ENCODE measurements at places on chromosomes 7 and 10. TPM values are rescaled to one million over a fixed set of nuclear protein-coding genes. Genes with fewer than 3 reads are reported as not detected.

- no peak for DNase-seq
Measured at GRCh38 chr7:98334081-98334480, 52.6 kb downstream of the BRI3 start.

DNA sequence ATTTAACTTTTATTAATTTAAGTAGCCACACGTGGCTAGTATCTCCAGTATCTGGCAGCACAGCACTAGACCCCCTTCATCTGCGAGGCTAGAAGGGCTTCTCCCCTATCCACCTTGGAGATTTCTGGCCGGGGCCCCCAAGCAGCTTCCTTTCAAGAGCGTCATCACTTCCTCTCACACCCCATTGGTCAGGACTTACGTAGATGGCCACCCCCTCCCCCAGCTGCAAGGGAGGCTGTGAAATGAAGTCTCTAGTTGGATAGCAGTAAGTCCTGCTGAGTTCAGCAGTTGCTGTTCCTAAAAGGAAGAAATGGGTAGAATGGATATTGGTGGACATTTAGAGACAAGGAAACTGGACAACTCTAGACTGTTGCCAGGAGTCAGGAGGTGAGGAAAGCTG lies 33.8 kb upstream of the COMTD1 start:
- DNase-seq = no peak

The IFIT1B gene
- total RNA-seq = not detected

DNA sequence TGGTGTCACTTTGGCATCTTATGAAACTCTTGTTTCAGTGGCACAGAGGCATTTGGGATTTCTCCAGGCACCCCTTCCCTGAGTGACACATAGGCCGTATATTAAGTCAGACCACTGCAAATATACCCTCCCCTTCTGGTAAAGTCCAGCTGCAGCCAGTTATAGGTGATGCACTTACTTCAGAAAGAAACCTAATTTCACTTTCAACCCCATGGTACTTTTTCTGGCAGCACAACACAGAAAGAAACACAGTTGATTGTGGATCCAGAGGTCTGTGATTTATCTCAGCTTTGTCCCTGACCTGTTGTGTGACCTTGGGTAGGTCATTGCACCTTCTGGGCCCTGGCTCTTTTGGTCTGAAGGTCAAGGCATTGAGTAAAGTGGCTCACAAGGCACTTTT lies 173.2 kb downstream of the BUB3 start:
- DNase-seq = no peak

The KCNH2 gene
- 17.7 TPM for total RNA-seq

DNA sequence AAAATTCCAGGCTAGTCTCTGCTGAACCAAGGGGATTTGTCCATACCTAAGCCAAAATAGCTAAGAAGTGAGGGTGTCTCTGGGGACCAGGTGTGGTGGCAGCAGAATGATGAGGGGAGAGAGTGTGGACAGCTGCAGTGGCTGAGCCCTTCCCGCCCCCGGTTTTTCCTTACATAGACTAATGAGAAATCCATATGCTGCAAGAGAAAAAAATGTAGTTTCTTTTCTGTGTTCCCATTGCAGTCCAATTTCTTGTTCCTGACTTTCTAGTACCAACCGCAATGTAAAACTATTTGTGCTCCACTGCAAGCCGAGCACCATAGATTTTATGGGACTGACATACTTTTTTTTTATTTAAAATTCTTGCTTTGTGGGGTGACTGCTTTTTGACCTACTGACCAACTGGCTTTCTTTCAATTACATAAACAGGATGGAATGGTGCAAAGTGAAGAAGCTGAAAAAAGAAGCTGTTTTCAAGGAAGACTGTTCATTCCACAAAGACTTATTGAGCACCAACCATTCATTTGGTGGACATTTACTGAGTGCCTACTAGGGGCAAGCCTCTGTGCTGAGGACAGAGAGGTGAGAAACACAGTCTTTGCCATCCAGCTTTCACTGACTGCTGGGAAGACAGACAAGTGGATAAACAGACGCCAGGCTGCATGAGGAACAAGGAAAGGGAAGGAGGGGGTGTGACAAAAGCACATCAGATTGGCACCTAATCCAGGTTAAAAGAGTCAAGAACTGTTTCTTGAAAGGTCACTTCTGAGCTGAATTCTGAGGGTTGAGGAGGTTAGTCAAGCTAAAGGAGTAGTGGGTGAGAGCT lies 9.8 kb downstream of the CEP41 start:
- no peak for DNase-seq

The SPDYE18 gene
- 1.7 TPM for total RNA-seq

DNA sequence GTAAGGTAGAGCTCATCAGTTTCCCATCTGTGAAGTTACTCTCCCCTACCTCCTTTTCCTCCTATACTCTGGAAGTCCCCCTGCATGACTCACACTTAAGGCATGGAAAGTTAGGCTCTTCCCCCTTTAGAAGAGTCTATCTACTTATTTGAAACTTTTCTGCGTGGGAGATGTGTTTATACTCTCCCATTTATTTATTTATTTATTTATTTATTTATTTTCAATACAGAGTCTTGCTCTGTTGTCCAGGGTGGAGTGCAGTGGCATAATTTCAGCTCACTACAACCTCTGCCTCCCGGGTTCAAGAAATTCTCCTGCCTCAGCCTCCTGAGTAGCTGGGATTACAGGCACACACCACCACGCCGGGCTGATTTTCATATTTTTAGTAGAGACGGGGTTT lies 107.5 kb upstream of the JCAD start:
- no peak for DNase-seq

GRCh38 chr10:130746311-130746710 lies 565.2 kb downstream of the TCERG1L start:
- no peak for DNase-seq

GRCh38 chr7:141954334-141954733 lies 7.6 kb upstream of the CLEC5A start:
- no peak for DNase-seq

The PPP1R3C gene
- total RNA-seq = 113 TPM

DNA sequence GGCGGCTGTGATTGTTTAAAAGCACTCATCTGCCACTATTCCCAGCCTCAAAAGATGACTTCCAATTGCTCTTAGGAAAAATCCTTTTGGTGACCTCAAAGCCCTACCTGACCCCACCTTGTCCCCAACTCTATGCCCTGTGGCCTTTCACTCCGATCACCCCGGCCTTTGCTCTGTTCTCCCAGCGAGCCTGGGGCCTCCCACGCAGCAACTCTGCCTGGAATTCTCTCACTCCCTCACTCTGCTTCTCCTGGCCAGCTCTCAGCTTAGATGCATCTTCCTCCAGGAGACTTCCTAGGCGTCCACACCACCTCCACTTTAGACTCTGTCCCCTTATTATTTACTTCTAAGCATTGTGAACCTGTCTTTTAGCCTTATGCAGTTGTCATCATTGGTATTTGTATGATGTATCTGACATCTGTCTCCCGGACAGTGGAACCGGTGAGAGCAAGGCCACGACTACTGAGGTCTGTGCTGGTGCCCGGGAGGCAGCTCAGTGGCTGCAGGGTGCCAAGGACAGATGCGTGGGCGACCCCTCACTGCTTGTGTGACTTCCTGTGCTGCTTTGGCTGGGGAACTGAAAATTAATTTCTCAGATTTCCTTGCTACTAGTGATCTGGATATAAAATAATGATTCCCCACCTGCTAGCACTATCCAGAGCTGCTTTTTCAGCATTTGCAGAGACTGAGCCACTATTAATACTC lies 63.0 kb downstream of the PIP4K2A start:
- DNase-seq = no peak

The SEMA3D gene
- total RNA-seq = 32.8 TPM

- DNase-seq = no peak
Measured at GRCh38 chr7:131655447-131655846, 99.0 kb upstream of the PODXL start.

DNA sequence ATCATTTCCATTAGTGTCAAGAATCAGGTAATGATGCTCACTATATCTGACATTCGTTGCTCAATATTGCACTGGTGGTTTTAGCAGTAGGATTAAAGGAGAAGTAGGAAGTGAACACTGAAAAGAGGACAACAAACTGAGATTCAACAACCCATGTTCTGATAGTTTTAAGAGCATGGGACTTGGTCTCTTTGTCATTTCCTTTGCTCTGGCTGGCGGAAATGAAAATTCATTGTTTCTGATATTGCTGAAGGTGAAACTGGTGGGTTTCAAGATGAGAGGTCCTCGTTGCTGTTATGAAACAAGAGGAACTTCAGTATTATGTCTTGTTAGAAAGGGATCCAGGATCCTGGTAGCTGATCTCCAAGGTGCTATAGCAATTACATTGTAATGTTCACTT lies 129.0 kb downstream of the DNAH11 start:
- no peak for DNase-seq

The ZP3 gene
- 23.3 TPM for total RNA-seq

The FXYD4 gene
- total RNA-seq = 13.8 TPM

DNA sequence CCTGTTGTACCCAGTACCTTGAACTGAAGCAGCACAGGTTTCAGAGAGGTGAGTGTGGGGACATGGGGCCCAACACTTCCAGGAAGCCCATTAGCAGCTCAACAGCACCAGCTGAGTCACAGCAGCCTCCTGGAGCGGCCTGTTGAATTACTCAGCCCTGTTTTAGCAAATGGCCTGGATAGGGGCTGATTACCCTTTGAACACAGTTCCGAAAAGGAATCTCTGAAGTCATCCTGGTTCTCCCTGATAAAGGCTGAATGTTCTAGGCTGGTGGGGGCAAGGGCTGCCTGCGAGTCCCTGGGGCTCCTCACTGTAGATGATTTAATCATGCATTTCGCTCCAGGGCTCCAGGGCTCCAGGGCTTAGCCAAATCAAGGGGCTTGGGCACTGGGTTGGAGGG lies 287.5 kb downstream of the GRID1 start:
- DNase-seq = no peak

DNA sequence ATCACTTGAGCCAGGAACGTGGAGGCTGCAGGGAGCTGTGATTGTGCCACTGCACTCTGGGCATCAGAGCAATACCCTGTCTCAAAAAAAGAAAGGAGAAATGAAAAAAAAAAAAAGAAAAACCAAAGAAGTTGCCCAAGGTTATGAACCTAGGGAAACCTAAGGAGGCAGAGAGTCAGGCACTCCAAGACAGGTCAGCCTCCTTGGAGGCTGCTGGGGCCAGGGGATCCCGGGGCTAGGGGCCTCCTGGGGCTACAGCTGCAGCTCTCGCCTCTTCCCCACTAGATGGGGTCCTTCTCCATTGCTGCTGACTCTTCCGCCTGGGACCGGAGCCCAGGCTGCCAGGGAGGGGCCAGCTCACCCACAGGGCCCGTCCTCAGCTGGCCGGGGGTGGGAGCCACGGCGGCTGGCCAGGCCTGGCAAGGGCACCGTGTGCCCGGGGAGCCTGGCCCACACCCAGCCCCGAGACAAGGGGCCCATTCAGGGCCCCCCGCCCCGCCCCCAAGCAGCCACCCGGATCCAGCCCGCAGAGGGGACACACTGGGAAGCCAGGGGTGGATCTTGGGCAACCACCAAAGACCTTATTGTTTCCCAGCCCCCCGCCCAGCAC lies 1.7 kb upstream of the SPACDR start:
- DNase-seq = no peak

The HGF gene
- 20.9 TPM for total RNA-seq

DNA sequence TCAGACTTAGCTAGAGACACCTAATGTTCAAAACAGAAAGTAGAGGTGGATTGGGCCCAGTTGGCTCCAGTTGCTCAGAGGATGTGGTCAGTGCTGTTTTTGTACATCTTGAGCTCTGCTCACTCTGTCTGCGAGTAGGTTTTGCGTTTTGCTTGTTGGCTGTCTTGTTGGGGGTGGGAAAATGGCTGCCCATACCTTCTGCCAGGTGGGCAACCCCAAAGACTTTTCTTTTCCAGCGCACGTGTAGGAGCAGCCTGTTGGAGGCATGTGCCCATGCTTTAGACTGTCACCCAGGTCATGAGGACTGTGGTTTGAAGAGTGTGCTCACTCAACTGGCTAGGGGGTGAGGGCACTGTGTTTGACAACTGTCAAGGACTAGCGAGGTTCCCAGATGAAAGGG lies 73.9 kb downstream of the KAT6B start:
- no peak for DNase-seq

GRCh38 chr10:62815381-62816075 lies 638 bp downstream of the EGR2 start:
- peak; percentile 44 for DNase-seq

- DNase-seq = no peak
Measured at GRCh38 chr10:85137253-85137652, 808.9 kb downstream of the CCSER2 start.

The FAM25A gene
- total RNA-seq = not detected

DNA sequence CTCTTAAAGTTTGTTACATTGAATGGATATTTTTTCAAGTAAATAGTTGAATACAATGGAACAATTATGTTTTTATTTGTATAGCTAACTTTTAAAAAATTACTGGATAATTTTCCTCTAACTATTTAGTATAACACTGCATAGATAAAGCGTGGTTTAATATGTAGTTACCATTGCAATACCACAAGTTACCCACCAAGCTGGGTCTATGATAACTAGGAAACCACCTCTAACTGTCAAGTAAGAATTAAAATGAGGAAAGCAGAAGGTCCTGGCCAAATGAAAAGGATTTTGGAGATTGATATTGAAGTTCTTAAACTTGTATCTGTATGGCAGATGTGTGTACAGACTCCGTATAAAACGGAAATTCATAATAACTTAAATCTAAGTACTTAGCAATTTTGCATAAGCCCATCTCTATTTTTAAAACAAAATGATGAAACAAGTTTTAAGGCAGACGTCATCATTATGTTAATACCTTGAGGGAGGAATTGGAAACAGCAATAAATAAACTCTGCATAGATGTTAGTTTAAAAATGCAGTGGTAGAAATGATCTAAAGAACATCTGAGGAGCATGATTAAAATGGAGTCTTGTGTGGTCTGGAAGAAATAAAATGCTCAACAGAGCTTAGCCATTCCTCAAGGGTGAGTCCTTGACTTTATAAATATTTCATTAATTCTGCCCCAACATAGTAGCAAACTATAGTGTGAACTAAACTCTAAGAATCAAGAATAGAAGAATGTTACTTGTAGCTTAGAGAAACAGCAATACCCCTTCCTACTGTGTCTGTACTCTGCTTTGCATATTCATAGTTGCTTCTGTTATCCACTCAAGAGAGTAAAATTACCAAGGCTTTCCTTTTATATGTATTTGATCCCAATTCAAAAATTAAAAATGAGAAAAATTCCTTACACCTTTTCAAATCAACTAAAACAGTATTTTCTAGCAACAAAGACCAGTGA lies 206.4 kb upstream of the FERD3L start:
- DNase-seq = no peak

The SPDYE16 gene
- 1.3 TPM for total RNA-seq

GRCh38 chr10:3813986-3814837 lies 29.2 kb upstream of the KLF6 start:
- DNase-seq = no peak

GRCh38 chr7:84145892-84146291 lies 48.7 kb downstream of the SEMA3A start:
- no peak for DNase-seq

DNA sequence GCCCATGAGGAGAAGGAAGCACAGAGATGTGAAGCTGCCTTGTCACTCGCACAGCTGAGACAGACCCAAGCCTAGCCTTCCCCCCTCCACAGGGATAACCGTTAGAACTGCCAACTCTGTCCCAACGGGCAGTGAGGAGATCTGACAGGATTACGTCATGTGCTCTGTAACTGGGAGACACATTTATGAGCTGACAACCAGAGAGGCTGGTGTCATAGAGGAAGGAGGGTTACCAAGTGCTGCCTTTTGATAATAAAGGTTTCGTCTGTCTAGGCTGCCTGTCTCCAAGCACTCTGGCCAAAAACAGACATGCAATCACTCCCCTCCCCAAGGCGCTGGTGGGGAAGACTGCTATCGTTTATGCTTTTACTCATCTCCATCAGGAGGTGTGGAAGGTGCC lies 165.9 kb downstream of the PLXNA4 start:
- DNase-seq = no peak

The NUDT13 gene
- total RNA-seq = 2.5 TPM

The LIPF gene
- not detected for total RNA-seq

The CAMK1D gene
- 25.4 TPM for total RNA-seq

The PIK3AP1 gene
- 3.3 TPM for total RNA-seq
